ENCODE measurements at places on chromosomes 7 and 10.

GRCh38 chr10:49538381-49539319 lies at the start of gene ERCC6:
ERCC6 (minus strand) TSS chr10:49539121.
- DNase-seq: peak; percentile 98

GRCh38 chr7:98500764-98501163 lies 99.9 kb upstream of the BAIAP2L1 start:
- no peak for DNase-seq

DNA sequence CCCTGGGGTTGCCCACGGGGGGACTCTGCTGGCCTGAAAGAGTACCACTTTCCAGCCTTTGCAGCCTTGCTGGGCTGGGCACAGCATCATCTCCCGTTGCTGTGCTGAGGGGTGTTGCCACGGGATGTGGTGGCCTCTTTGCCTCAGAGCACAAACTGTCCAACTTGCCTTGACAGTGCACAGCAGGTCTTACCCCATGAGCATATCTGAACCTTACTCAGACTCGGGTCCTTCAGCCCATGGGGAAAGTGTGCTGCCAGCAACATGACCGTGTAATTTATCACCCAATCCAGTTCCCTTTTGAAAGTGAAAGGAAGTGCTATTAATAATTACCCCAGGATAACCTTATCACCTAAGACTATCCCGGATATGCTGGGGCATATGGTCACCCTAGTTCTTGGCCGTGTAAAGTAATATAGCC lies 46.8 kb downstream of the TBXAS1 start:
- DNase-seq: peak; percentile 70

- no peak for DNase-seq
Measured at GRCh38 chr7:65233409-65234034, 140.1 kb upstream of the ZNF92 start.

GRCh38 chr10:86642021-86642420 lies 12.3 kb upstream of the OPN4 start:
- no peak for DNase-seq

DNA sequence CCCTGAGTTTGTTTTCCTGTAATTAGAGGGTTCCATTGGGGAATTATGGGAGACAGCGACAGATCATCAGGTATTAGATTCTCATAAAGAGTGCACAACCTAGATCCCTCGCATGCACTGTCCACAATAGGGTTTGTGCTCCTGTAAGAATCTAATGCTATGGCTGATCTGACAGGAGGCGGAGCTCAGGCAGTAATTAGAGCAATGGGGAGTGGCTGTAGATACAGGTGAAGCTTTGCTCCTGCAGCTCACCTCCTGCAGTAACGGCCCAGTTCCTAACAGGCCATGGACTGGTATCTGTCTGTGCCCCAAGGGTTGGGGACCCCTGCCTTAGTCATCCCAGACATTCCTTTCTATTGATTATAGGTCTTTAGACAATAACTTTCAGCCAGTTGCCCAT lies 894 bp upstream of the ZSCAN21 start:
- DNase-seq: peak; percentile 26

DNA sequence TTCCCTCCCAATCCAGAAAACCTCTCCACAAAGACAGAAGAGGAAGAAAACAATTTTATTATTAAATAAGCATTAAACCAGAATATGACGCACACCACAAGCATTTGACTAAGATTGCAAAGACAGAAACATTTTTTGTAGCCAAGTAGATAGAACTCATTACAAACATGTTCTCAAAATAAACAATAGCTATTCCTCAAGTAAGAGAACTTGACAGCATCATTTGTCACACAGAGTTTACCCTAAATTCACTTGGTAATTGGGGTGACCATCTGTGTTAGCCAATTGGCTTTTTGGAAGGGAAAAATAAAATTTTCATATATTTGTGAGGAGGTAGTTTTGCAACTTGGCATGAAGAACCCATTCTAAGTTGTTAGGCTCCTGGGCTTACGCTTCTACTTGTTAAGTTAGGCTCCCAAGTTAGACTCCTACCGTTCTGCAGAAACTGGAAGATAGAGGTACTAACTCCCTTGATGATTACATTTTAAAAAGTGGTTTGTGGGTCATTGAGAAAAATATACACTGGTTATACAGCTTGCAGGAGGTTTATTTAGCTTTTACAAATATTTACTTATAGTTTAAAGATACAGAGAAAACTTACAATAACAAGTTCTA lies 618.6 kb upstream of the CNTNAP2 start:
- DNase-seq: no peak

- DNase-seq: no peak
Measured at GRCh38 chr10:107631876-107632275, 467.4 kb upstream of the SORCS1 start.

GRCh38 chr10:17533731-17534130 lies 79.3 kb upstream of the ST8SIA6 start:
- DNase-seq: no peak

DNA sequence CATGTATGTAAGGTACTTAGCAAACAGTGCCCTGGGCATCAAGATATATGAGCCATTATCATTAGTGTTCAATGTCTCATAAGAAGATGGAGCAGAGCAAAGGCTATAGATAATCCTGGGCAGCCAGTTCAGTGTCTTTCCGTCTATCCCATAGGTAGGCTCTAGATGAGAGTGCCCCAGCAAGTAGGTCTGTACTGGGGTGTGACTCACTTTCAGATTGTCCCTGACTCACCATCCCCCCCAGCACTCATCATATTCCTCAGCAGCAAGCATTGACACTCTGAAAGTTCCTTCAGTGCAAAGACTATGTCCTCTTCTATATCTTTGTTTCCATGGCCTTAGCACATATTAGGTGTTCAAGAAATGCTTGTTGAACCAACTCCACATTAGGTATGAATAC lies 20.0 kb upstream of the FAM204A start:
- DNase-seq: no peak

DNA sequence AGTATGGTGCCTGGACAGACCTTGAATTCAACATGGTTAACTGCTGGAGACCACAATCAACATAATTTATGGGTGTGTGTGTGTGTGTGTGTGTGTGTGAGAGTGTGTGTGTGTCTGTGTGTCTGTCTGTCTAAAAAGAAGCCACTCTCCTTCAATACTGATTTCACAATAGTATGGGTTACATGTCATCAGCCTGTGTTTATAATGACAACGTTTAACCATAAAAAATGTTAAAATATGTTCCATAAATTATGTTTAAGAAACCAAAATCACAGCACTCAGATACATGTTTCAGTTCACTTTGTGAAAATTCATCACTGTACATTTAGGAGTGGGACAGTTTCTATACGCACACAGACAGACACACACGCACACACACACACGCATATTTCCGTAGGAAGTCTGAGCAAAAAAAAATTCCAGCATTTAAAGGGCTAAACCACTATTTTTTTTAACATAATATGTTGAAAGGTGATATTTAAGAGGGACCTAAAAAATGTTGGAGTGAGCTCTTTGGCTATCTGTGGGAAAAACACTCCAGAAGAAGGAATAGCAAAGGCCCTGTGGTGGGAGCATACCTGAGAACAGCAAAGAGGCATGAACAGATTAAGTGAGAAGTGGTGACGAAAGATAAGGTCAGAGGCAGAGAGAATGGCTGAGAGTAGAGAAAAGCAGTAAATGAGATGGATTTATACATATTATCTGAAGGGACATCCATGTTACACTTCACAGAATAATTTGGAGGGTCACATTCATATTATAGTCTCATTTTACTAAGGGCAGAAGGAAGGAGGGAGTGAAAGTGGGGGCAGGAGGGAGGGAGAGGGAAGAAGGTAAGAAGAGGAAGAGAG lies 10.9 kb downstream of the PDZD8 start:
- DNase-seq: no peak

GRCh38 chr10:78348411-78349164 lies 314.9 kb downstream of the RPS24 start:
- no peak for DNase-seq

DNA sequence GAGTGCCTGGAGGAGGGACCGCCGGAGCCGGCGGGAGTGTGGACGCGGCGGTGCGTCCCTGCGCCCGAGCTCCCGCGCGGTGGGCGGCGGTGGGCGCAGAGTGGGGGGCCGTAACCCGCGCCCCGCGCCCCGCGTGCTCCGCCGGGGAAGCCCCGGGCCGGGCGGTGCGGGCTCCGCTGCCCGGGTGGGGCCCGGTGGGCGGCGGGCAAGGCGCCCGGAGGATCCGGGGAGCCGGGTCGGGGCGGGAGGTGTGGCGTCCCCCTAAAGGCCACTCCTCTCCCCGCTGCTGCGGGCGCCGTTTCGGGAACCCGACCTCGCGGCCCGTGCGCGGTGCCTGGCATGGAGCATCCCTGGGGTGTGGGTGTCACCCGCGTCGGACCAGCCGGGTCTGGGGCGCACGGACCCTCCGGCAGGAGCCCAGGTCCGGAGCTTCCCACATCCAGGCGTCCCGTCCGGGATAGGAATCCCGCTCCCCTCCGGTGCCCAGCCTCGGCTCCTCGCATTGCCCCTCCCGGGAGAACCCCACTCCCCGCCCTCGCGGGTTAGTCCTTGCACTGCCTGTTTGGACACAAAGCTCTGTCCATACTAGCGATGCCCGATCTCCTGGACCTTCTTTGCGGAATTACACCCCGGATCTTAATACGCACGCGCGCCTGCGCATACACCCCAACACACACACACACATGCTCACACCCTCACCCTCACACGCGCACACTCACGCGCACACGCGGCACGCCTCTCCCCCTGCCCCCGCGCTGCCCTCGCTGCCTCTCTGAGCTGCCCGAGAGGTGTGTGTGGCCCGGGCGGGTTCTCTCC lies 723 bp downstream of the MTURN start:
- DNase-seq: peak; percentile 77

DNA sequence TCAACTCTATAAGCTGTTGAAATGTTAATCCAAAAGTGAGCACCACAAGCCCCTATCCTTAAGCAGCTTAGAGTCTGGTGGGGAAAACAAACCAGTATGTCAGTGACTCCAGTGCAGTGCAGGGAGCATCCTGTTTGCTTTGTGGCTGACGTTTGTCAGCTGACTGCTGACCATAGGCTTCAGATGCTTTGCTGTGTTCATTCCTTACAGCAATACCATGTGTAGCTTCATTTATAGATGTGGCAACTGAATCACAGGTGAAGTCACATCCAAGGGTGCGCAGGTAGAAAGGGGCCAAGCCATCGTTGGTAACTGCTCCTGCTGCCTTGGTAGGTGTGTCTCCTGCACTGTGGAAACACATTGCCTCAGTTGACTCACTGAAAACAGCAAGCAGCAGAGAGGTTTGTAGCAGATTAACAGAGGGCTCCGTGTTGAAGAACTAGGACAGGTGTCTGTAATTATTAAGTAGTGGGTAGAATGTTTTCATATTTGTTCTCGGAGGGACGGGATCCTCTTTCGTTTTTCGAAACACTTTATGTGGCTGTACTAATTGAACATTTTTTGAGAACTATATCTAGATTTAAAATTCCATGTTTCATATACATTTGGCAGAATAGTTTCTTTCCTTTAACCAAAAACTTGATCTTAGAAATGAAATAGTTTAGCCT lies 2.0 kb downstream of the INSIG1 start:
- DNase-seq: peak; percentile 33

- DNase-seq: no peak
Measured at GRCh38 chr7:147903536-147904218, 686.9 kb upstream of the C7orf33 start.

DNA sequence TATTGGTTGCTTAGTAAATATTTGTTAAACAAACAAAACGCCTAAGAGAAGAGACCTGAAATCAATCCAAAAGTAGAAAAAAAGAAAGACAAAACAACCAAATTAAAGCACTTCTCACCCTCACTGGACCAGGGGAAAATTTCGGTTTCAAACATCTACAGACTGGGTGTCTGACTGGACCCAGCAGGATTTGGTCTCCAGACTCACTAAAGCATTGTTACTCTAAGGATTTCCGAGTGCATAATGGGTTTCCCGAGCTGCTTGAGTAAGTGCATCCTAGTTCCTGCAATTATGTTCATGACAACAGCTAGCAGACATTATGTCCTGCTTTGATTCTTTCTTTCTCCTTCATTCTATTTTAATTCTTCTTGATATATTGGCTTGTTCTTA lies 51.8 kb upstream of the FAM3C start:
- DNase-seq: no peak

GRCh38 chr10:71927159-71927558 lies 37.0 kb upstream of the CHST3 start:
- no peak for DNase-seq

GRCh38 chr7:23105086-23105643 lies 420 bp upstream of the KLHL7 start:
- no peak for DNase-seq

DNA sequence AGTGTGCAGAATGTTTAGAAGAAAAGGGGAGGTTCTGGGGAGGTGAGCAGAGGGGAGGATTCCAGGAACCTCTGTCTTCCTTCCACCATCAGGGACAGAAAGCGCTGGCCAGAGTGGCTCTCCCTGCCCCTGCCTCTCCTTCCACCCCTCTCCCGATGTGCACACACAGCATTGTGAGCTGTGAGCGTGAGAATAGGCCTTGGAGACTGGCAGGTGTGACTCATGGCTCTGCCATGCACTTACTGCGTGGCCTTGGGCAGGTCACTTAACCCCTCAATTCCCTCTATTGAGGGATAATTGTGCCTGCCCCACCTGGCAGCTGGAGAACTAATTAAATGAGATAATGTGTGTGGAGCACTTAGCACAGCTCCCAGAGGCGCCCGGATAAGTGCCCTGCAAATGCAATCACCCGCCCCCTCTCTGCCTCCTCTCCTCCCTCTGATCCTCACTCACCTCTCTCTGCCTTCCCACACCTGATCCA lies 115.4 kb downstream of the ZMIZ1 start:
- no peak for DNase-seq

DNA sequence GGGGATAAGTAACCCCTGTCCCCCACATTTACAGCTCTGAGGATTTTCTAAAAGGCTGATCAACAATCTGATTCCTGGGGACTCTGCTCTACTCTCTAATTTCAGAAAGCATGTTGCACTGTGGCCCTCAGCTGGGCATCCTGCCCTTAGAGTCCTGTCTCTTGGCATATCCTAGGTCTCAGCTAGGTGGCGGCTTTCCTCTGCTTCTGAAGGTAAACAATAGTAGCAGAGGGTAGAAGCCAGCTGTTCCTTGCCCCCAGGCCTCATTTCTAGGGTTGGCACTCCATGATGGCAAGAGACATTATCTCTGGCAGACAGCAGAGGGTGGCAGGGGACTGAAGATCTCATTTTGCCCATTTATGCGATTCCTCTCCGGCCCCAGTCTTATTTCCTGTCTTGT lies 77.0 kb downstream of the ADCYAP1R1 start:
- DNase-seq: no peak

- DNase-seq: no peak
Measured at GRCh38 chr7:150363872-150364271, 4.8 kb upstream of the REPIN1 start.

GRCh38 chr7:23234569-23235296 lies 11.8 kb upstream of the GPNMB start:
- DNase-seq: no peak

GRCh38 chr7:143363016-143363937 lies 764 bp upstream of the FAM131B start:
- DNase-seq: no peak

DNA sequence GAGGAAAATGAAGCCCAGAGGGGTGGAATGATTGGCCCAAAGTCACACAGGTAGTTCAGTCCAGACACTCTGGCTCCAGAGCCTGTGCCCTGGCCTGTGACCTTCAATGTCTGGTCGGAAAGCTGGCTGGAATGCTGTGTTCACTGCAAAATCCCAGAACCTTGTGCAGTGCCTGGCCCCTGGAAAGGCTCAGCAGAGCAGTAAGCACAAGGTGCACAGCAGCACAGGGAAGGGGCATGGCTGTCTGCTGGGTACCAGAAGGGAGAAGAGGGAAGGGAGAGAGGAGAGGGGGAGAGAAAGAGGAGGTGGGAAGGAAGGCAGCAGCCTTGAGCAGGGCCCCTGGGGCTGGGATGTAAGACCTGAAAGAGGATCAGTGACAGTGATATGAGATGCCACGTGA lies 28.4 kb upstream of the C10orf71 start:
- no peak for DNase-seq

GRCh38 chr7:150830937-150831336 lies 21.4 kb upstream of the AOC1 start:
- DNase-seq: peak; percentile 85
